ENCODE measurements at places on chromosomes 7 and 10. TPM values are rescaled to one million over a fixed set of nuclear protein-coding genes. Genes with fewer than 3 reads are reported as not detected.

HMX2 gene
- polyA plus RNA-seq, result not detected

SEC23IP gene
- 15.5 TPM for polyA plus RNA-seq

GRID2IP gene
- 0.03 TPM for polyA plus RNA-seq

TET1 gene
- polyA plus RNA-seq, result 0.21 TPM

PRTFDC1 gene
- 2.3 TPM for polyA plus RNA-seq

AKR1C4 gene
- not detected for polyA plus RNA-seq

TRIM50 gene
- polyA plus RNA-seq, result 1.2 TPM
